ENCODE measurements at places on chromosomes 6 and 20. TPM values are rescaled to one million over a fixed set of nuclear protein-coding genes. Genes with fewer than 3 reads are reported as not detected.

Gene ID4
- total RNA-seq, result 39.3 TPM

Gene CALHM6
- total RNA-seq, result 0.95 TPM

Gene NNAT
- 16.8 TPM for total RNA-seq

Gene PPP1R18
- 31.4 TPM for total RNA-seq

- peak; percentile 56 for DNase-seq
- no peaks in the 10 kb centered on the region for H3K27me3 ChIP-seq
- H3K27ac ChIP-seq, result no peak overlapping the region
- no peaks in the 10 kb centered on the region for H3K36me3 ChIP-seq
- no peak overlapping the region for H3K4me3 ChIP-seq
These were observed 23.5 kb upstream of the RNF24 start for GRCh38 chr20:4038676-4039370.

GRCh38 chr6:137277971-137278637 is 58.9 kb upstream of the IFNGR1 start:
- no peaks in the 10 kb centered on the region for H3K4me1 ChIP-seq
- peak; percentile 88 for DNase-seq

GRCh38 chr20:5689463-5689862 is 60.7 kb upstream of the SHLD1 start:
- no peak overlapping the region for H3K27ac ChIP-seq
- DNase-seq, result no peak
- no peaks in the 10 kb centered on the region for H3K36me3 ChIP-seq
- no peaks in the 10 kb centered on the region for H3K4me1 ChIP-seq
- peaks cover 5% of the 10 kb centered on the region for H3K27me3 ChIP-seq

DNA sequence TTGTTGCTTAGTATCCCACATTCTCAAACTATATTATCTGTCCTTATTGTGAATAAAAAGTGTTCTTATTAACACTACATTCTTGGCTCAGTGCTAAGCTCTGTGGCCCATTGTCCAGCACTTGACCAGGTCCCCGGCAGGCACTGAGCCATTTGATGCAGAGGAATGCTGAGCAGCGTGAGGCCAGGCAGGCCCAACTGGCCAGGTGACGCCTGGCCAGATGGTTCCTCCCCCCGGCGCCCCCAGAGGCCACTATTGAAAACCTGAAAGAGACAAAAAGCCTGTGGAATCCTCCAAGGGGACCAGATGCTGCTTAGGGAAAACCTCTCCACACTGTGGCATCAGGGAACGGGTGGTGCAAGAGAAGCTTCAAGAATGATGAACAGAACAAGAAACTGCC is 597.5 kb upstream of the JAG1 start:
- no peaks in the 10 kb centered on the region for H3K36me3 ChIP-seq
- H3K27me3 ChIP-seq, result peaks cover 38% of the 10 kb centered on the region
- peak; percentile 91 for DNase-seq
- H3K27ac ChIP-seq, result no peak overlapping the region
- peaks cover 19% of the 10 kb centered on the region for H3K4me1 ChIP-seq

DNA sequence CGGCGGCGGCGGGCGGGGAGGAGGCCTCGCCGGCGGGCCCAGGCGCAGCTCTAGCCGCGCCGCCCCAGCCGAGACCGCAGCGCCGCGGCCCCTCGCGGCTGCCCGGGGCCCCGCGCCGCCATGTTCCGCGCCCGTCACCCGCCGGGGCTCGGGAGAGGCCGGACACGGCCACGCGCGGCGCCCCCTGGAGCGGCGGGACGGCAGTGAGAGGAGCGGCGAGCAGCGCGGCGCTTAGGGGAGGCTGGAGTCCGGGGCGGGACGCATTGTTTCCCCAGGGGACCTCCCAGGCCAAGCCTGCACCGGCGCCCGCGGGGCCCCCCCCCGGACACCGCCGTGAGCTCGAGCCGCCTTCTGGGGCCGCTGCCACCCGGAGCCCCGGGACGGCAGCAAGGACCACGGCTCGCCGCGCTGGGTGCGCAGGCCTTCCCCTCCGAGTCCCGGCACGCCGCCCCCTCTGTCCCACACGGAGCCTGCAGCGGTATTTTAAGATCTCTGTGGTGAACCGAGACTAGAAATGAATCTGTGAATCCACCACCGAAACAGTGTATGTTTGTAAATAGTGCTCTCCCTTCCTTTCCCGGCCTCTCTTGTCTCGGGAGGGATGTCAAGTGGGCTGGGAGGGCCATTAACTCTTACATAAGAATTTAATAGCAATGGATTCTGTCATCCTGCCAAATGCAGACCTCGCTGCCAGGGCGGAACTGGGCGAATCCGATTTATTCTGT is 424 bp upstream of the KIF13A start:
- H3K4me3 ChIP-seq, result peak overlapping the region; percentile 88
- no peaks in the 10 kb centered on the region for H3K27me3 ChIP-seq
- H3K4me1 ChIP-seq, result peaks cover 7% of the 10 kb centered on the region
- peak; percentile 79 for DNase-seq
- no peaks in the 10 kb centered on the region for H3K36me3 ChIP-seq

DNA sequence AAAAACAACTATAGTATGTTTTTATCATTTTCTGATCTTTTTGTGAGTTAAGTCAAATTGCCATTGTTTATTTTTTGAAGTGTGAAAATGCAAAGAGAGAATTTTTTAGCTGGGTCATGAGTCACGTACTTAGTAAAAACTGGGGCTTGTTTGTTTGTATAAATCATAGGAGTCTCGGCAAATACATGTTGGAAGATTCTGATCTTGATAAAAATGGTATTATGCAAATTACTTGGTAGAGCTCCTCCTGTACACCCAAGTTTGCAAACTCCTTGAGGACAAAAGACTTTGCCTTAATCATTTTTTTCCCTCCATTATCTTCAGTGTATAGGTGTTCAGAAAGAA is 25.8 kb downstream of the TBPL1 start:
- no peak for DNase-seq
- no peaks in the 10 kb centered on the region for H3K4me1 ChIP-seq

DNA sequence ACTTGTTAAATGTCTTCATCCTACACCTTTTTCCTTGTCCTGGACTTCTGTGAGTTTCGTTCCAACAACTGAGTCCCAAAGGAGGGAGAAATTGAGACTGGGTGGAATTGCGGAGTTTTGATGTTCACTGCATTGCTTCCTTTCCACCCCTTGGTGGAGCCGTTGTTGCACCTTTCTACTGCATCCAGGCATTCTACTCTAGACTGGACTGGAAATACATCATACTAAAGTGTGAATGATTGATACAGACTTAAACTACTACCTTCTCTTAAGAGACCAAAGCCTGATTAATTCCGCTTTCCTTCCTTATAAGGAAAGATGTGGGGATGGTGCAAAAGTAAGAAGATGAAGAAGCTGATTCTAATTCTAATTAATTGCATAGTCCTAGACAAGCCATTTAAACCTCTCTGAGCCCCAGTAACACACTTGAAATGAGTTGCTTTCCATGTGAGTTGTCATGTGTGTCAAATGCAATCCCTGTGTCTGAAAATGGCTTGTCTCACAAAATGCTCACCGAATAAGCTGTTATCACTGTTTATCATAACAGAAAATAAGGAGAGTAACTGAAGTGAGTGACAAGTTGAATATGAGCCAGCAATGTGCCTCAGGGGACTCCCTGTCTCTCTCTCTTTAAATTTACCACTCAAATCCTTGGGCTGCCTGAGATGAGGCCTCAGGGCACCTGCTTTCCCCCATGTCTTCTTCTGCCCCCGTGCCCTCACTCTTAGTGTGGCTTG is 338.3 kb upstream of the CHD6 start:
- H3K36me3 ChIP-seq, result no peaks in the 10 kb centered on the region
- no peaks in the 10 kb centered on the region for H3K27me3 ChIP-seq
- no peak overlapping the region for H3K4me3 ChIP-seq
- H3K4me1 ChIP-seq, result no peaks in the 10 kb centered on the region
- no peak overlapping the region for H3K27ac ChIP-seq

DNA sequence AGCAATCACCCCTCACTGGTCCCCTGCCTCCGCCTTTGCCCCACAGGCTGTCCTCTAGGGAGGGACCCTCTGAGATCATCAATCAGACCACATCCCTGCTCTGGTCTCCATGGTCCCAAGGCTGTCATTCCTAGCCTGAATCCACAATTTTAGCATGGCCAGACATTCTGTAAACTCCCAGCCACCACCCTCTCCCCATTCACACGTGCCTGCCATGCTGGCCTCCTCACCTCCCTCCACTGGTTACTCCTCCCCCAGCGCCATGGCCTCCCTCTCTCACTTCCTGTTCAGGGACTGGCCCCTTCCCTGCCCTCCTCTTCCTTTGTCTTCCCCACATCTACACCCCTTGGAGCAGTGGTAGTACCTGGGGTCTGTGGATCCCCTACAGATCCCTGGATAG is 150.7 kb upstream of the MLN start:
- H3K4me1 ChIP-seq, result peaks cover 11% of the 10 kb centered on the region
- DNase-seq, result peak; percentile 79
- H3K4me3 ChIP-seq, result no peak overlapping the region
- no peak overlapping the region for H3K27ac ChIP-seq

DNA sequence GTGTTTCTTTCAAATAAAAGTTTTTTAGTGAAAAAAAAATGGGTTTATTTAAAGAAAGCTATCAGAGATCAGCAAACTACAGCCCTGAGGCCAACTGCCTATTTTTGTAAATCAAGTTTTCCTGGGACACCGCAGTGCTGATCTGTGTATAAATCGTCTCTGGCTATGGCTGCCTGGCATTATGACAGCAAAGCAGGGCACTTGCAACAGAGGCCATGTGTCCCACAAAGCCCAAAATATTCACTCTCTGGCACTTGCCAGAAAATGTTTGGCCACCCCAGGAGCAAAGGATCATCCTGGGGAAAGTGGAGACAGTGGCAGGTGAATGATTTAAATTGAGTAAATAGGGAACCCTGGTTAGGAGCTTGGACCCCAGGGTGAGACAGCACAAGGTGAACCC is 291.6 kb downstream of the PREX1 start:
- no peak for DNase-seq
- H3K4me3 ChIP-seq, result no peak overlapping the region
- H3K27me3 ChIP-seq, result no peaks in the 10 kb centered on the region
- no peaks in the 10 kb centered on the region for H3K36me3 ChIP-seq
- H3K27ac ChIP-seq, result no peak overlapping the region

GRCh38 chr6:26033085-26033940 is 53.9 kb upstream of the HFE start:
- H3K27ac ChIP-seq, result peak overlapping the region; percentile 86
- H3K27me3 ChIP-seq, result no peaks in the 10 kb centered on the region
- H3K4me3 ChIP-seq, result peak overlapping the region; percentile 88
- no peaks in the 10 kb centered on the region for H3K36me3 ChIP-seq
- H3K4me1 ChIP-seq, result peaks cover 13% of the 10 kb centered on the region

DNA sequence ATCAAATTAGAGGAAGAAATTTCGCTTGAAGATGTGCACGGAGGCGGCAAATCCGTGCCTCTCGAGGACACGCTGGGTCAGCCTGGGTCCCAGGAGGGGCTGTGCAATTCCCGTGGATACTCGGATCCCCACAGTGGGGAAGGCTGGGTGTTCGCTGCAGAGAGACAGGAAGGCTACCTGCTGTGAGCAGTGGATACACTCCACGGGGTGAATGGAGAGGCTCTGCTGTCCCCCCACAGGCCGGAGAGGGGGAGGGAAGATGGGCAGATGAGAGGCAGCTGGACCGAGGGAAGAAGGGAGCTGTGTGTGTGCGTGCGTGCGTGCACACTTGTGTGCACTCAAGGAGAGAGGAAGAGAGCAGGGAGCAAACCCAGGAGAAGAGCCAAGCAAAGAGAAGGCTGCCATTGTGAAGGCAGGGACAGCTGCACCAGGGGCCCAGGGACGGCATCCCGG is 57.3 kb downstream of the SULF2 start:
- H3K4me1 ChIP-seq, result no peaks in the 10 kb centered on the region
- no peak overlapping the region for H3K27ac ChIP-seq
- H3K36me3 ChIP-seq, result peaks cover 59% of the 10 kb centered on the region

- DNase-seq, result no peak
- peaks cover 27% of the 10 kb centered on the region for H3K36me3 ChIP-seq
- H3K27ac ChIP-seq, result no peak overlapping the region
These were observed 10.5 kb upstream of the FAM83C start for GRCh38 chr20:35302421-35303335.

Data from endodermal cell (in vitro differentiated cells).